ENCODE measurements at places on chromosomes 4 and X.

- no peak for DNase-seq
Measured at GRCh38 chr4:78510681-78511080, 40.9 kb upstream of the ANXA3 start.

DNA sequence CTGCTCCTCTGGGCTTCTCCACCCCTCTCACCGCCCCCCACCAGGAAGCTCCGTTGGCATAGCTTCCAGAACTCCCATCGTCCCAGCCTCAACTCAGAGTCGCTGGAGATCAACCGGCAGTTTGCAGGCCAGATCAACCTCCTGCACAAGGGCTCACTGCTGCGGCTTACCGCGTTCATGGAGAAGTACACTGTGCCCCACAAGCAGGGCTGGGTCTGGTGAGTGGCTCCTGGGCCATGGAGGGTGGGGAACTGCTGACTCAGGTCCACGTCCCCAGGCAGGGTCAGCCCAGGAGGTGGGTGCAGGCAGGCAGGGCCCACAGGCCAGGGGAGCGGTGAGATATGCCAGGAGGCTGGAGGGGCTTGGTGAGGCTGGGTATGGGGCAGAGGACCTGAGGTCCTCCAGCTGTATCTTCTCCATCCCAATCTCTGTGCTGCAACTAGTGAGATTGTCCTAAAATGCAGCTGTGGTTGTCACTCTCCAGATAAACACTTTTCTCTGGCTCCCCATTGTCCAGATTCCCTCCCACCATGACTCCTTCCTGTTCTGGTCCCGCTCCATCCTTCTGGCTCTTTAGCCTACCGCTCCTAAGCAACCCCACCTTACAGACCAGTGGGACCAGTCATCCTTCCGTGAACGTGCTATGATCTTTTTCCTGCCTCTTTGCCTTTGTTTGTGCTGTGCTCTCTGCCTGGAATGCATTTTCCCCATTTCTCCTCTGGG is 71.9 kb downstream of the STARD8 start:
- no peak for DNase-seq

DNA sequence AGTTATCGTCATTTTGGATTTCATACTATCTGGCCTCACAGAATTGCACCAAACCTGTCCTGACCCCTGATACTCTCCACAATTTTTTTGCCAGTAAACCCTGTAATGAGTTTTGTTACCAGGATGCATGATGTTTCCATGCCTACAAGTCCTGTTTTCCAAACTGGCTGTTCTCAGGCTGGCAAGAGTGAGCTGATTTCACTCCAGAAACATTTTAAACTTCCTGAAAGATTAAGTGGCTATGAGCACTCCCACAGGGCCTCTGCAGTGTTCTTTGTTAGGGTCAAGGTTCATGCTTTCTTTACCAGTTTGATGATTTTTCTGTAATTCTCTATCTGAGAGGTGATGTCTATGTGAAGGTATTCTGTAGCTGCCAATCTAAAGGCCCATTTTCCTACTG is 31.7 kb upstream of the PDLIM3 start:
- no peak for DNase-seq

- DNase-seq: no peak
Measured at GRCh38 chr4:107683873-107684272, 36.2 kb downstream of the PAPSS1 start.

- no peak for DNase-seq
Measured at GRCh38 chr4:108081256-108081655, 87.5 kb downstream of the LEF1 start.

Data from RPMI8226 (cell line).